ENCODE measurements at places on chromosomes 1 and 21.

GRCh38 chr1:244226435-244226834 lies 175.4 kb downstream of the ZBTB18 start:
- no peak for DNase-seq

DNA sequence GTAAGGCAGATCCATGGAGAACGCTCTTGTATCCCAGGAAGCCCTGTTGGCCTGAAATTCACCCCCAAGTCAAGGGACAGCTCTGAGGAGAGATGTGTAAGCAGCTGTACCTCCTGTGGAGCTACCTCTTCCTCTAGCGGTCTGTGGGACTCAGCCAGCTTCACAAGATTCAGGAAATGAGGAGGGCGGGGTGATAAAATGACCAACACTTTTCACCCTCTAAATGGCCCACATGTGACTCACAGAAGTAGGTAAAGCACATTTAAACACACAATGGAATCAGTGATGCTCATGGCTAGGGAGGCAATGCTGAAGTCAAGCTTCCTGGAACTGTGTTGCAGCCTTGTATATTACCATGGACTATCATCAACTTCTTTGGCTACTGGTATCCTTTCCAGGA lies at the start of gene SH2D1B:
Gene SH2D1B (minus strand): TSS at position 135 of the 400 bp plus-strand sequence. CDS start 120 bp downstream, at position 15.
- DNase-seq, result no peak

DNA sequence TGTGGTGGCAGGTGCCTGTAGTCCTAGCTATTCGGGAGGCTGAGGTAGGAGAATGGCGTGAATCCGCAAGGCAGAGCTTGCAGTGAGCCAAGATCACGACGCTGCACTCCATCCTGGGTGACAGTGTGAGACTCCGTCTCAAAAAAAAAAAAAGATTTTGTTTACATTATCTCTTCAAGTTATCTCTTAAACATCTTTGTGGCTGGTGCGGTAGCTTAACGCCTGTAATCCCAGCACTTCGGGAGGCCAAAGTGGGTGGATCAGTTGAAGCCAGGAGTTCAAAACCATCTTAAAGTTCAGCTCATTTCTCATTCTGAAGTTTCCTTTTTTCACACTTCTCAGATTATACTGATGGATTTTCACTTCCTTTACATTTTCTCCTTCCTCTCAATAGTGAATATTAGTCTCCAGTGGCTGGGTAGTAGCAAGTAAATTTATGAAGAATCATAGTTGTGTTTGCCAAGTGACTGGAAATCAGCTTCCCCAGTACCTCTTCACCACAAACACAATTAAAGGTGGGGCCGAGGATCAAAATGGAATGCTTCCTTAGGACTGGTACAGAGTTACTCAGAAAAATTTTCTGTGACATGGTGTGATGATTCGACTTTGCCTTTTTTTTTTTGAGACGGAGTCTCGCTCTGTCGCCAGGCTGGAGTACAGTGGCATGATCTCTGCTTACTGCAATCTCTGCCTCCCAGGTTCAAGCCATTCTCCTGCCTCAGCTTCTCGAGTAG lies 13.8 kb downstream of the PIP5K1A start:
- no peak for DNase-seq

GRCh38 chr1:58515794-58516401 lies 30.6 kb downstream of the OMA1 start:
- DNase-seq, result peak; percentile 64

Measured in D341Med (cell line).